Epithelial cell of proximal tubule (primary cell): ENCODE measurements at places on chromosomes 13 and 19. TPM values are rescaled to one million over a fixed set of nuclear protein-coding genes. Genes with fewer than 3 reads are reported as not detected.

DNA sequence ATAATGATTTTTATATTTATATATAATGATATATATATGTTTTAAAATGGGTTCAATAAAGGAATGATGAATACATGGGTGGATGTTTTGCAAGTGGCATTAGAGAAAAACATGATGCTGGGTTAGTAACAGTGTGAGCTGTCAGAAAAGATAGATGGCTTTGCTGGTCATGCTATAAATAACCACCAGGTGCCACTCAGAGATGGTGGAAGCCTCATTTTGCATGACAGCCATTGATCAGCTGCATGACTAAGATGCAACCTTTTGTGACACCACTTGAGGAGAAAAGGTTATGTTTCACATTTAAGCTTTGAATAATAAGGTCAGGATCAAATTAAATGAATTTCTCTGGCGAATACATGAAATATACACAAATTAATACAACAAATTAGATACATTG lies 737.7 kb downstream of the PCDH9 start:
- no peak for DNase-seq

DNA sequence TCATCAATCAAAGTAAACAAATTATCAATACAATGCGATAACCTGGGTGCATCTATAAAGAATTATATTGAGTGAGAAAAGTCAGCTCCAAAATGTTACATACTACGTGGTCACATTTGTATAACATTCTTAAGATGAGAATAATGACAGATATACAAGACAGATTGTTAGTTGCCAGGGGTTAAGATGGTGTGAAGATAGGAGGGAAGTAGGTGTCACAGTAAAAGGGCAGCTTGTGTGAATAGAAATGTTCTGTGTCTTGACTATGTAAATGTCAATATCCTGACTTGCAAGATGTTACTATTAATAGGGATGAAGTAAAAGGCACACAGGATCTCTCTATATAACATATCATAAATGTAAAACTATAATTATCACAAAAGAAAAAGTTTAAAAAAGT lies 611.2 kb upstream of the SPRY2 start:
- DNase-seq = no peak

DNA sequence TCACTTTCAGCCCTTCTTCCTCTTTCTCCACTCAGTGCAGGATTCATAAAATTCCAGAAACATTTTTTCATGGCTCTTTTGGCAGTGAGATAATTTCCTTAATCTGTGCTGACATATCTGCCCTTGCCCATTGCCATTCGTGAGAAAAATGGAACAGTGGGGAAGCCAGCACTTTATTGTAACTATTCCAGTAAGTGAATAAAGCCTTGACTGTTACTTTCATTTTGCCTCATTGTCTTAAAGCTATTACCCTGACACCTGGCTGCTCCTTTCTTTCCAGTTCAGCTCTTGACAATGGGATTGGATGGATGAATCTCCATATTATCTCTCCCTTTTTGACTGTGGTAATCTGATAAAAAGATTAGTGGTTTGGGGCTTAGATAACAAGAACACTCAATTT lies 1068.1 kb upstream of the PCDH20 start:
- no peak for DNase-seq

- DNase-seq = no peak
Measured at GRCh38 chr13:40186041-40186440, 480.4 kb downstream of the FOXO1 start.

- no peak for DNase-seq
Measured at GRCh38 chr13:105678072-105678471, 857.4 kb downstream of the EFNB2 start.

SMAD9 gene
- 0.80 and 4.8 TPM in 2 replicates for total RNA-seq

- DNase-seq = peak; percentile 18
Measured at GRCh38 chr19:50922317-50922853, 11.2 kb upstream of the KLK4 start.

PSG1 gene
- total RNA-seq = 0.06 TPM in 1 of 2 replicates, not detected in the other

- no peak for DNase-seq
Measured at GRCh38 chr13:35378939-35379338, 97.5 kb downstream of the MAB21L1 start.

DNA sequence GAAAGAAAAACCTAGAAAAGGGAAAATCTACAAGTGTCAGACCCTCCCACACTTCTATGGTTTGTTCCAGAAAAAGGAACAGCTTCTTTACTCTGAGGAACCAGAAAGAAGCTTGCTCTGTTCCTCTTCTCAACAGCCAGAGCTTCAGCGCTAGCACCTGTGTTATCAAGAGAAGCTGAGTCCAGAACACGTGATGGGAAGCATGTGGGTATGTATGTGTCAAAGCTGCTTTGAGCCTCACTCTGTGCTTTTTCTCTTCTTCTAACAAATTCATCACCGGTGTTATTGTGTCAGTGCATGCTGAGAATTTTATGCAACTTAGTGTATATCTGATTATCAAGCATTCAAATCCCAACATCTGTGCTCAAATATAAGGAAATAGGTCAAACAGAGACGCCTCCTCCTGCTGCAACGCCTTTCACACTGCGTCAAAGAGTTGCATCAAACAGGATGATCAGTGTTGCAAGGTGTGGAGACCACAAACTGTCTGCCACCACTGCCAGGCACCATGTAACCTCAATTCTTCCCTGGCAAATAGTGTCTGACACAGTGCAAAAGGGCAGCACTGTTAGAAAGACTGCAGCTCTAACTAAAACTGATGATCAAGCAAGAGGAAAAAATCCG lies 83.9 kb downstream of the LRRC63 start:
- no peak for DNase-seq

SULT2A1 gene
- total RNA-seq = not detected in 2 replicates

GRCh38 chr13:58579468-58579867 lies 947.9 kb downstream of the PCDH17 start:
- no peak for DNase-seq

DNA sequence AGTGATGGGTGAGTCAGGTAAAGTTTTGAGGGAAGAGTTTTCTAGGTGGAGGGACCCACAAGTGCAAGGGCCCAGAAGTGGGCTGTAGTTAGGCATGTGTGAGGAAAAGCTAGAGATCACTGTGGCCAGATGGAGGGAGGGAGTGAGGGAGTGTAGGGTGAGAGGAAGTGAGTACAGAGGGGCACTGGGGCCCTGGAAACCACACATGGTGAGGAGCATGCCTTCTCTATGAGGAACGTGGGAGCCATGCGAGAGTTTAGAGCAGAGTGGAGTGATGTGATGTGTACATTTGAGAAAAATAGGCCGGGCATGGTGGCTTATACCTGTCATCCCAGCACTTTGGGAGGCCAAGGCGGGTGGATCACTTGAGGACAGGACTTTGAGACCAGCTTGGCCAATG lies 14.7 kb upstream of the SHKBP1 start:
- DNase-seq = no peak

DNA sequence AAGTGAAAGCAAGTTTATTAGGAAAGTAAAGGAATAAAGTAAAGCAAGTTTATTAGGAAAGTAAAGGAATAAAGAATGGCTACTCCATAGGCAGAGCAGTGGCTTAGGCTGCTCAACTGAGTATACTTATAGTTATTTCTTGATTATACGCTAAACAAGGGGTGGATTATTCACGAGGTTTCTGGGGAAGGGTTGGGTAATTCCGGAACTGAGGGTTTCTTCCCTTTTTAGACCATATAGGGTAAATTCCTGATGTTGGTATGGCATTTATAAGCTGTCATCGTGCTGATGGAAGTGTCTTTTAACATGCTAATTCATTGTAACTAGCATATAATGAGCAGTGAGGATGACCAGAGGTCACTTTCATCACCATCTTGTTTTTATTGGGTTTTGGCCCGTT lies 194.3 kb downstream of the DLEU7 start:
- no peak for DNase-seq

DNA sequence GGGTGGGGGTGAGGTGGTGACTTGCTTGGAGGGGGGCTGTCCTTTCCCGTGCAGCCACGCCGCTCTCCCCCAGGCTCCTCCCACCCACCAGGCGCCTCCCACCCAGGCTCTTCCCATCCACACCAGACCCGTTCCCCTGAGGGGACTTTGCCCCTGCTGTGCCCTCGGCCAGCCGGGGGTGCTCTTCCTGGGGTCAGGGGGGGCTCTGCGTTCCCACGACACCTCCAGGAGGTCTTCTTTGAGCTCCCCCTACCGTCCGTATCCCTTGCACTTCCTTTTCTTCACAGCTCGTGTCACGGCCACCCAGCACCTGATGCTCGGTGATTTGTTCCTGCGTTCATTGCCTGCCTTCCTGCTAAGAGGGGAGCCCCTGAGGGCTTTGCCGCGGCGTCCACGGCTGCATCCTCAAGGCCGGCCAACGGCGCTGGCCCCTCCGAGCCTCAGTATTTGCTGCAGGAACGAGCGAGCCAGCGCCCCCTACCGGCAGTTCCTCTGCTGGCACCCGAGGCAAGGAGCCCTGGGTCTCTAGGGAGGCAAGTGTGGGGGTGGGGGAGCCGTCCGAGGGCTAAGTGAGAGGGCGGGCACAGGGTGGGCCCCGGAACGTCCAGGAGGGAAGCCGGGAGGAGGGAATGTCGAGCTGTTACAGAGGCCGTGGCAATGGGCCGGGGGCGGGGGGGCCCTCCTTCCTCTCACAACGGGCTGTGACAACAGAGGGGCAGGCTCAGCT lies 11.8 kb downstream of the LRRC4B start:
- no peak for DNase-seq

SEMA6B gene
- total RNA-seq = 0.65 TPM in 1 of 2 replicates, not detected in the other

KCNC3 gene
- 0.07 and 0.35 TPM in 2 replicates for total RNA-seq
